ENCODE measurements at places on chromosomes 7 and 10.

DNA sequence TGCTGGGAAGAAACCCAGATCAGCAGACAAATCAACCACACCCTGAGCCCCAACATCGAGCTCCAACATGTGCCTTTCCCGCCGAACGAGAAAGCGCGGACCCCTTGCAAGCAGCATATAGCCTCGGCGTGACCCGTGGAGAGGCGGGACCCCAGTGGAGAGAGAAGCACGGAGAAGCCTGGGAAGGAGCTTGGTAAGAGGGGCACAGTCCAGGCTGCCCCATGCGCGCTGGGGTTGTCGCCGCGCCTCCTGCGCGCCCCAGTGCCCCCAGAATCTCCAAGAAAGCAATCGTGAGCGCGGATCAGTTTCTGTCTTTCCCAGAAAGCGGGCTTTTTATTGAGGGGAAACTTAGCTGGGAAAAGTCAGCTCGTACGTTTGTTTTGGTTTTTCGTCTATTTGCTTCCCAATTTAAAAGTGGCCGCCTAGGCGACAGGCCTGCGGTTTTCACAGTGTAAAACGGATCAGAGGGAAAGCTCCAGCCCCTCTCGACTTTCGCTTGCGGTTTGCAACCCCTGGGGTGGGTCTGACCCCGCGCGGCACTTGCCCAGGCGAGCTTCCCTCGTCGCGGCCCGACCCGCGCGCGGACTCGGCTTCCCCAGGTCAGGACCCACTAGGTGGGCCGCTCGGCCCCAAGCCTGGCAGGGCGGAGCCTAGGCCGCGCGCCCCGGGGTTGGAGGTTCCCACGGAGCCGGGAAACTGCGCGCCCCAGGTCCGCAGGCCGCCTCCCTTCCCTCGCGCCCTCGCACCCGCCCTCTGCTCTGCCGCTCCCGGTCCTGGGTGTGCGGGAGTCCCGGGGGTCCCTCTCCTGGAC, 31.1 kb downstream of the SKIDA1 start:
- no peak for DNase-seq

DNA sequence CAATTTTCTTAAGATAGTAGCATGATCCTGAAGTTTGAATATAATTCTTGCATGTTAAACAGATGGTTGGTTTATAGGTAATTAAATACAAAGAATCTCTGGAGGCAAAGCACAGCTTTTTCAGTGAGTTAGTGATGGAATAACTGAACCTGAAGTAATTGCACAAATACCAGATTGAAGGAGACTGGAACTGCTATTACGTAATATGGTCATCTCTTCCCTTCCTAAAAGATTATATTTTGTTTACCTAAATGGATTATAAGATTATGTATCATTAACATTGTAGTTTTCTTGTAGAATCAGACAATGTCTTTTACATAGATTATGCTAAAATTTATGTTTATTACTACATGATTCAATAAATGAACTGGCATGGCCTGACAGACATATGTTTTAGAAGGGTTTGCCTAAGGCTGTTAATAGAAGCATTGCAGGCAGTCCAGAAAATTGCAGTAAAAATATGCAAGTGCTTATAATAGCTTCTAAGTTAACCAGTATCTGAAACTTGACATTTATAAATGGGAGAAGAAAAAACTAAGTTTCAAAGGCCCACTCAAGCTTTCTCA, 35.8 kb upstream of the GPR37 start:
- DNase-seq: no peak

DNA sequence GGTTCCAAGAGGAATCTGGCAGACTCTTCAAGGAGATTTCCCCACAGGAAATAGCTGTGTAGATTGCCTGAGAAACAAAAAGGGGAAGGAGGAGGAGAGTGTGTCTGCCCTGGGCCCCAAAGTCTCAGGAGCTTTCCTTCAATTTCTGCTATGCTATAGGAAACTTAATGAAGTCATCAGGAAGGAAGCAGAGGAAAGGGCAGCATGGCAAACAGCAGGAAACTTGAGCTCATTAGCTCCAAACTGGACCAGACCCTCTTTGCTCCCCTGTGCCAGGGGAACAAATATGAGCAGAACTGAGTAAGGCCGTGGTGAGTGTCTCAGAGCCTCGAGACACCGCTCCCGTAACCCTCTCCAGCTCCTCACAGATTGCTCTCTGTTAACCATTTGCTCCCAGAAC, 4.8 kb upstream of the KCNIP2 start:
- no peak for DNase-seq

DNA sequence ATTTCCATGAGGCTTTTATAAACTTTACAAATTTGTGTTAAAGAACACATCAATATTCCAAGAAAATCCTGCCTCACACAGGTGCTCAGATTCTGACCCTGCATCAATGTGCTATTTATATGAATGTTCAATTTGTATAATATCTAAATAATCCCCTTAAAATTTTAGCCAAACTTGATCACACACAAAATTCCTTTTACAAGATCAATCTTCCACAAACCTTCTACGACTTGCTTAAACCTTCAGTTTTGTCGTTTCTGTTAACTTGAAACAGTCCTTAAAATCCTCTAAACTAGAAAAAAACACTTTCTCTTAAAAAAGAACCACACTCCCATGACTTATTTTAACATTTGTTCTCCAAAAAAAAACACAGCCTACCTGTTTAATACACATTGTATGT, 20.2 kb upstream of the TRPV6 start:
- no peak for DNase-seq

DNA sequence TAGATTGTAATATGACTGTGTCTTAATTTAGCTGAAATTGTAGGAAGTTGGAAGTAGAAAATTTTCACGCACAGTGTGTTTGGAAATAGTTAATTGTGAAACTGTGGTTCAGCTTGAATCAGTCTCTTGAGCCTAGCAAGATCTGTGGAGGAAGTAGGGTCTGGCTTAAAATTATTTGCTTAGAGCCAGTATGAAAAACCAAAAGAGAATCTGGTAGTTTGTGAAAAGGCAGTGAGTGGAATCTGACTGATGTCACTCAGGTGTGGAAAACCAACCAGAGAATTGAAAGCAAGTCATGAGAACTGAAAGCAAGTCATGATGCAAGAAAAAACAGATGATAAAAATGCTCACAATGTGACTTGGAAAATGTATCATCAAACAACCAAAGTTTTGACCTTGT, 11.5 kb downstream of the LIPJ start:
- DNase-seq: no peak

DNA sequence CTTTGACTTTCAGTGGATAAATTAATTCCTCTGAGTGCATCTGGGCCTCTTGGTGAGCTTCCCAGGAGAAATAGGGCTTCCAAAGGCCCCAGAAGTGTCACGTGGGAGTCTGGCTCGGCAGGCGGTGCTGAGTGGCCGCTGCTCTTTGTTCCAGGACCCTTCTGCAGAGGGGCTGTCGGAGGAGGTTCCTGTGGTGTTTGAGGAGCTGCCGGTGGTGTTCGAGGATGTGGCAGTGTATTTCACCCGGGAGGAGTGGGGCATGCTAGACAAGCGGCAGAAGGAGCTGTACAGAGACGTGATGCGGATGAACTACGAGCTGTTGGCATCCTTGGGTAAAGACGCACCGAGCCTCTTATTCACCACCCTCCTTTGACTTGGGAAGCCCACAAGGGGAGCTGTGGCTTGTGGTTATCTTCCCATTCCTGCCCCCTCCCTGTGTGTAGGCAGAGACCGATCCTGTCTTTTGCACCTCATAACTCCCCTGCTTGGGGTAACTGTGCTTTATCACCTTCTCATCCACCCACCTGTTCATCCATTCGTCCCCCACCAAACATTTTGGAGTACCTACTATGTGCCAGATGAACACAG, 11.9 kb downstream of the ZNF862 start:
- no peak for DNase-seq

GRCh38 chr7:49669692-49670260, 103.7 kb upstream of the VWC2 start:
- no peak for DNase-seq

- no peak for DNase-seq
Measured at GRCh38 chr7:1385086-1385808, 74.0 kb downstream of the MICALL2 start.

DNA sequence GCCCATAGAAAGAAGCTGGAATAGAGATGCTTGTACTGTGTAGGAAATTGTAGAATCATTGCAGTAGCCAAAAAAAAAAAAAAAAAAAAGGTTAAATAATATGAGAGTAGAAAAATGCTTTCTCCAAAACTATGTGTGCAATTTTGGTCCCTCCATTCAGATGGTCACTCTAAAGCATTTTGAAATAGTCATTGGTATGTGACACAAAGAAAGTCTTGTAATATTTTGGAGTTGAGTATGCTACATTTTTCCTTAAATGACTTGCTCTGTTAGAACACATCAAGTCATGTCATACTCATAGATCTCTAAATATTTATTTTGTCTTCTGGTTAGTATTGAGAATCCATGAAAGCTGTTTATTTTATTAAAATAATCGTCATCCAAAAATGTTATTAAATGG, 424.4 kb downstream of the PLXDC2 start:
- DNase-seq: no peak

DNA sequence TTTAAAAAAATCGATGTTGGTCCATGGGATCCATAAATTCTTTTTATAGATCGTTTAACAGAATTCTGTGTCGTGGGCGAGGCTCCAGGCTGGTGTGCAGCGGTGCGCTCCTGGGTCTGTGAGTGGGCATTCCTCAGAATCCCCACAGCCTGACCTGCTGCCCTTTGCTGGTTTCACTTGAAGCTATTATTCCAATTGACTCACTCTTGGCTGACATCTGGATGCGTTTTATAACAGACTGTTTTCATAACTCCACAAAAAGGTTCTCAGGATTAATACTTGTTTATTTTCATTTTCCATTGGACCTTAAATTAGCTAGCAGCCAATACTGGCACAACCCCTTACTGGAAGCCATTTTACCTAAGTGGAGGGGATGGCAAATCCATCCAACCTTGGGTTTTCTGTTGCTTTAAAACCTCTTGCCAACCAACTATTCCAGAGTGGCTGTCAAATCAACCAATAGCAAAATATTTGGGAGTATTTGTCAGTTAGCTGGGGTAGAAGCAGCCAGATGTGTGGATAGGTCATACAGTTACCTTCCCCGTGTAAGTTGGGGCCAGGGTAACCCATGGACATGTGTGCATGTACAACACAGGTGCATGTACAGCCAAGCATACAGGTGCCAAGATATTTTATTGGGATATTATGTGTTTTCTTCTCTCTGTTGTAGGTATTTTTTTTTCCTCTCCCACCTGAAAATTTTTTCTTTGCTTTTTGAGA, 160.7 kb upstream of the ZNF32 start:
- no peak for DNase-seq

- DNase-seq: no peak
Measured at GRCh38 chr7:155713384-155713783, 68.9 kb downstream of the RBM33 start.

- DNase-seq: no peak
Measured at GRCh38 chr7:8823486-8823885, 390.1 kb downstream of the NXPH1 start.

All from DMS79 treated with DMSO at 0.1 percent for 48 hours (cell line).